ENCODE measurements at places on chromosomes 11 and 22. TPM values are rescaled to one million over a fixed set of nuclear protein-coding genes. Genes with fewer than 3 reads are reported as not detected.

DNA sequence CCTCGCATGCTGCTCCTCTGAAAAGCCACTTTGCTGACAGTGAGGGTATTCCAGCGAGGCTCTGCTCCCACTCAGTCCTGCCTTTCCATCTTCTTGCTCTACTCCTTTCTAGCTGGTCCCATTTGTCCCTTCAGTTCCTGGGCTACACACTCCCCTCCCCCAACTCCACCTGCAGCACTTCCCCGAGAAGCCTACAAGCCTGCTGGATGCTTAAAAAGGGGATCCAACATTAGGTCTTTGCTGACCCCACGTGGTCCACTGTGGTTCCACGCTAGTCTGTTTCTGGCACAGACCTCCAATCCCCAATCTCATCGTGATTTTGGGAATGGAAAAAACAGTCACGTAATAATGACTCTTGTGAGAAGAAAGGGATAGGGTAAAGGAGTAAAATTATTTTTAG, 121.6 kb upstream of the SNX19 start:
- no peak for DNase-seq

DNA sequence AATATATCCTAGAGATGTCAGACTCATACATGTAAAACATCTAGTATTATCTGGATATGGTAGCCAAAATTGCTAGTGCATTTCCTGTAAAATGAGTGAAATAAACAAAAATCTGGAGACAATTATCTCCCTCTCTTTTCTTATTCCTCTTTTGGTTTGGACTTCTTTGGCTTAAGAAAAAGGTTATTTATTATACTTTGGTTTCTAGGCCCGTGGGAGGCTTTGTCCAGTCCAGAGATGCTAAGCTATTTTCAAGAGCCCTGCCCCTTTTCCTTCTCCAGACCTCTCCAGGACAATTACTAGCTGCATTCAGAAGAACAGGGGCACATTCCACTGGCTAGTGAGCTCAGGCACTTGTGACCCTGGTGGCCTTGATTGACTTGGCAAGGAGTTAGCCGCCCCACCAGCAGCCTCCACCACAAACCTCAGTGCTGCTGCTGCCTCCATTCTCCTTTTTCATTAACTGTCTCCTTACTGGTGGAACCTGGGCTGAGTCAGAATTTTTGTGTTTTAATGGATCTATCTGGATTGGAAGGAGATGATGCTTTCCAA, 747.3 kb upstream of the TENM4 start:
- DNase-seq, result no peak

DNA sequence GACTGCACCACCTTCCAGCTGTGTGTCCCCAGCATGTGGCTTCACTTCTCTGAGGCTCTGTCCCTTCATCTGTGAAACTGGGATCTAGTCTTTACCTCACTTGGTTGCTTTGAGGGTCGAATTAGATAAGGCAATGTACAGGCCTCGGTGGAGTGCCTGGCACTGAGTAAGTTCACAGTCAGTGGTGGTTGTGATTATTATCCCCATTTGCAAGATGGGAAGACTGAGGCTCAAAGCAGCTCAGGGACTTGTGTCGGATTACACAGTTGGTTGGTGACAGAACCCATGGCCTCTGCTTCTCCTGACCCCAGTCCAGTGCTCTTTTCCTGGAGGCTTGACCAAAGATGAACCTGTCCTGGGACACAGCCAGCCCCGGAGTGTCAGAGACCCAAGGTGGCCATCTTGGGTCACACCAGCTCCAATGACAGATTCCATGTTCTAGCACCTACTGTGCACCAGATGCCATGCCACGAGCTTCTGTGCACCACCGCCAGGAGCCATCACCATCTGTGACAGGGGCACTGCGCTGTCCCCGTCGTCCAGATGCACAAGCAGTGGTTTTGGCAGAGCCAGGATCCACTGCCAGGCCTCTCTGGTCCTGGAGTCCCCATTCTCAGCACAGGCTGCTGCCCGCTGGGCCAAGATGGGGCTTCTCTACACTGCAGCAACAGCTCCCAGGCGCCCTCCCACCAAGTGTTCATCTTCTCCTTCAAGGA, 60.5 kb downstream of the IGLL1 start:
- no peak for DNase-seq

DNA sequence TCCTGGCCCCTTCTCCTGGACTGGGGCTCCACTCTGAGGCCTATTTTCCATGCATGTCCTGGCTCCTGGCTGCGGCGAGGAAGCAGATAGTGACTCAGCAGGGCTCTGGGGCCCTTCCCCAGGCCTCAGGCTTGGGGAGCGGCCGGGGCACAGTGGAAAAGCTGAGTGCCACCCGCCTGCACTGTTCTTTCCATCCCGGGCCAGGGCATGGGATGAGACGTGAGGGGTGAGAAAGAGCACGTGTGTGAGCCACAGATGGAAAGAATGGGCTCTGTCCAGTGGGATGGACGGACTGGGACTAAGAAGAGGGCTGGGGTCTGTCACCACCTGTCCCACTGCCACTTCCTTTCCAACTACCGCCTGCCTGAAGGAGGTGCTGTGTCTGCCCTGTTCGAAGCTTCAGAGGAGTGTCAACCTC, 12.8 kb downstream of the SLC37A2 start:
- DNase-seq, result peak; percentile 46

- DNase-seq, result no peak
Measured at GRCh38 chr22:20551805-20552442, 44.5 kb downstream of the MED15 start.

- no peak for DNase-seq
Measured at GRCh38 chr11:131288521-131289091, 81.8 kb upstream of the NTM start.

DNA sequence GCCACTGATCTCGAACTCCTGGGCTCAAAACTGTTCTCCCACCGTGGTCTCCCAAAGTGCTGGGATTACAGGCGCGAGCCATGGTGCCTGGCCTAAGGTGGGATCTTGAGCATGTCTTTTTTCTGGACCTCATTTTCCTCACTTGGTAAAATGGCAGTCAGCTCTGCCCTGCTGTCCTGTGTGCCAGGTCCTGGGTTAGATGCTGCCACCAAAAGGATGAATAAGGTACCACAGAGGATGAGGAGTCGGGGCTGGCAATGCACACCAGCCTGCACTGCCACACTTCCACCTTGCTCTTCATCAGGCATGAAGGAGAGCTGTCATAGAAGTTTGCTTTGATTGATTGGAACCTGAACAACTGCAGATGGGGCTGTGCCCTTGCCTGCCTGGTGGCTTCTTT, 32.3 kb downstream of the ACO2 start:
- no peak for DNase-seq

- no peak for DNase-seq
Measured at GRCh38 chr11:68337399-68337835, 25.0 kb downstream of the LRP5 start.

GRCh38 chr22:22168190-22168940, 76.2 kb upstream of the VPREB1 start:
- DNase-seq, result no peak

DNA sequence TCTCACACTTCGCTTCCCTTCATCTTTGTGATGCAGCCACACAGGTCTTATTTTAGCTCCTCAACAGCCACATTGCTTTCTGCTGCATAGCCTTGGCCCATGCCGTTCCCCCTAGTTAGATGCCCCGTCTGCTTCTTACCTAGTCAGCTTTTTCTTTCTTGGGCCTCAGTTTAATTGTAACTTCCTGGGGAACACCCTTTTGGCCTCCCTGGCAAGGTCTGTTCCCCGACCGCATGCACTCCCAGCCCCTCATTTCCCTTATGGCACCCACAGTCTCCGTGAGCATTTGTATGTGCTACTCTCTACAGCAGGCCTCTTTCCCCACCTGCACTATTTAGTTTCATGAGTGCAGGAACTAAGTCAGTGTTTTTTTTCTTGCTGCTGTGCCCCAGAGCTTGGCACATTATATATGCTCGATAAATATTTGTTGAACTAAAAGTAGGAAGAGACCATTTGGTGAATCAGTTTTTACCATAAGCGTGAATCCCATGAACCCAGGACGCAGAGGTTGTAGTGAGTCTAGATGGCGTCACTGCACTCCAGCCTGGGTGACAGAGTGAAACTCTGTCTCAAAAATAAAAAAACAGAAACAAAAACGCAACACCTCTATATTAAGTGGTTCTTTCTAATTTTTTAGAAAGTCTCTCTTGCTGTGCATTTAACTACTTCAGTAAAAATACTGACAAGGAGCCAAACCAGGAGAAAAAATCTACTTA, 38.5 kb downstream of the TNRC6B start:
- no peak for DNase-seq

DNA sequence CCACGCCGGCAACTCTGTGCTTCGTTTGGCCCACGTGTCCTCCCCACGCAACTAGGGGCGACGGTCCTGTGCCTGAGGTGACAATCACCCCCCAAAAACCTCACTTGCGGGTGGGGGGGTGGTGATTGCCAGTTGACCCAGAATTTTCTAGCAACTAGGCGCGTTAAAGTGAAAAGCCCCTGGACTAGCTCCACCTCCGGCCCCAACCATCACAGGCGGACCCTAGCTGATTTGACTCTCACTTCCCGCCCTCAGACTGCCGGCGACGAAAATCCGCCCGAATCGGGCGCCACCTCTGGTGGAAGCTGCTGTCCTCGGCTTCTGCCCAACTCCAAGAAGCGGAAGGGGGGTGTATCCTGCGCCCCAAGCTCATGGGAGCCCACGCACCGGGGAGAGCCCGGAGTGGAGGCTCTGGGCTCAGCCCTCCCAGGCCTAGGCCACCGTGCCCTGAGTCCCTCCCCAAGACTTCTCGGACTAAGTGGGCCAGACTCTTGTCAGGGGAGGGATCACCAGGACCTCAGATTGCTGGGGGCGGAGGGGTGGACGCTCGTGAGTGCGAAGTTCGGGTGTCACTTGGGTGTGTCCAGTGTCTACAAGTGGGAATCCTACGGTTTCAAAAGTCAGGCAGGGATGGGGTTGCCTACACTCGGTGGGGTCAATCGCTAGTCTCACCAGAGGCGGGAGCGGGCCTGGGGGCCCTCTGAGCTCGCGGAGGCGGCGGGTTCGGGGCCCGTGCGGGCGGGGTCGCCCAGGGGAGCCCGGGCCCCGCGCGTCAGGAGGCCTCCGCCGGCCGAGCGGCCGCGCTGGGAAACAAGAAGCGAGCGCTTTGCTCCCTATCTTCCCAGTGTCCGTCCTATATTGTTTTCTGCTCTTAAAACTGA, 12.3 kb downstream of the PAX6 start:
- peak; percentile 44 for DNase-seq

GRCh38 chr11:33896911-33897310, 5.0 kb upstream of the LMO2 start:
- DNase-seq, result no peak

DNA sequence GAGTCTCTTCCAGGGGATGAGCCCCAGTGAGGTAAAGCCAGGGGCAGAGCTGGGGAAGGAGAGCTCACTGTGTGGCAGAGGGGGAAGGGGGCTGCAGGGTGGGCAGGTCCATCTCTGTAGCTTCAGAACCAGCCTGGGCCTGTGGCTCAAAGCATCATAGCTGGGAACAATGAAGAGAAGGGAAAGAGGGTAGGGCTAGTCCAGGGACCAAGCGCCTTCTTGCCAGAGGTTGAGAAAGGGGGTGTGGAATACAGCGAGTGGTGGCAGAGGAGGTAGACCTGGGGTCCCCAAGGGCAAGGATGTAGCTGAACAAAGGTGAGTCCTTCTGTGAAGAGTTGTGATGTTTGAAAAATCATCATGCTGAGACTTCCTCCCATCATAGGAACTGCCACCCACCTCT, 1.2 kb upstream of the PLA2G3 start:
- DNase-seq, result no peak

- no peak for DNase-seq
Measured at GRCh38 chr11:35812828-35813227, 131.0 kb upstream of the LDLRAD3 start.

DNA sequence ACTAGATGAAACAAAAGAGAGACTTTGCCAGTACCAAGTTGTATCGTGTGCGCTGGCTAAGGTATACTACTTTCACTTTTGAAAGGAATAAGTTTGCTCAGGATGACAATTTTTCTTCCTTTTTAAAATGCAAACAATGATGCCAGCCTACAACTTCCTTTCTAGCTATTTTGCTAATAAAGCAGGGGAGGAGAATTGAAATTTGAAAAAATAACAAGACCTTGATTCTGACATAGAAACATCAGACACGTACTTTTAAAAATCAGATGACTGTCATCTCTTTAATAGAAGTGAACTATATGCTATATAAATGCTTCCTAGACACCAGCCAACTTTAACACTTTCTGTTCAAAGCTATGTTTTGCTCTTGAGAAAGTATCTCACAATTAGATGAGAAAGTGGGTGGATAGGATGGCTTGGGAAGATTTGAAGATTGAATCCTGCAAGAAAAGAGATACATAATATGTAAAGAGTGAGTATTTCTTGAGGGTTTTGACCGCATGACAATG, 41.7 kb upstream of the BLID start:
- no peak for DNase-seq

DNA sequence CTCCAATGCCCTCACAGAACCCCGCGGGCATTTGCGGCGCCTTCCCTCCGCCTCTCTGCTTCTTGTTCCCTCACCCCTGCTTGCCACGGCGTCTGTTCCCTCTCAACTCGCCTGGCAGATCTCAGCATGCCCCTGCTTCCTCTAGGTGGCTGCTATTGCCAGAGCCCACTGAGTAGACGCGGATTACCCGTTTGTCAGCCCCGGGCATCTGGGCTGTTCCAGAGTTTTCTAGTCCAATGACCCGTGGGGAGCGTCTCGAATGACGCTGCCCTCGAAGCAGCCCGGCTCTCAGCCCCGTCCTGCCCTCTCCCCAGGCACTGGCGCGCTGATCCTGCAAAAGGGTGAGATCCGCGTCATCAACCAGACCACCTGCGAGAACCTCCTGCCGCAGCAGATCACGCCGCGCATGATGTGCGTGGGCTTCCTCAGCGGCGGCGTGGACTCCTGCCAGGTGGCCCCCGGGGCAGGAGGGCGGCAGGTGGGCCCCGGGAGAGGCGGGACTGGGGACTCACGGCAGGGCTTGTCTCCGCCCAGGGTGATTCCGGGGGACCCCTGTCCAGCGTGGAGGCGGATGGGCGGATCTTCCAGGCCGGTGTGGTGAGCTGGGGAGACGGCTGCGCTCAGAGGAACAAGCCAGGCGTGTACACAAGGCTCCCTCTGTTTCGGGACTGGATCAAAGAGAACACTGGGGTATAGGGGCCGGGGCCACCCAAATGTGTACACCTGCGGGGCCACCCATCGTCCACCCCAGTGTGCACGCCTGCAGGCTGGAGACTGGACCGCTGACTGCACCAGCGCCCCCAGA, 49.7 kb downstream of the ST14 start:
- peak; percentile 54 for DNase-seq

- no peak for DNase-seq
Measured at GRCh38 chr11:14584035-14584363, 59.6 kb upstream of the PDE3B start.

Gene OR10W1
- total RNA-seq, result not detected

Gene SUSD2
- total RNA-seq, result 4.9 TPM

Gene RAG2
- total RNA-seq, result not detected

Gene KCNJ11
- total RNA-seq, result 19.5 TPM

Gene RTN4RL2
- total RNA-seq, result 0.94 TPM

Gene CCDC15
- 0.24 TPM for total RNA-seq

Gene GAS2L1
- 19.4 TPM for total RNA-seq

Gene PIWIL4
- total RNA-seq, result 1.8 TPM

Gene P4HA3
- total RNA-seq, result 0.75 TPM

Gene ATG13
- 80.2 TPM for total RNA-seq

Data from right atrium auricular region (tissue), 2 donors.